Brain pericyte (primary cell): ENCODE measurements at places on chromosomes 12 and 14.

GRCh38 chr14:65348137-65348536, 64.4 kb upstream of the FUT8 start:
- no peak for DNase-seq

DNA sequence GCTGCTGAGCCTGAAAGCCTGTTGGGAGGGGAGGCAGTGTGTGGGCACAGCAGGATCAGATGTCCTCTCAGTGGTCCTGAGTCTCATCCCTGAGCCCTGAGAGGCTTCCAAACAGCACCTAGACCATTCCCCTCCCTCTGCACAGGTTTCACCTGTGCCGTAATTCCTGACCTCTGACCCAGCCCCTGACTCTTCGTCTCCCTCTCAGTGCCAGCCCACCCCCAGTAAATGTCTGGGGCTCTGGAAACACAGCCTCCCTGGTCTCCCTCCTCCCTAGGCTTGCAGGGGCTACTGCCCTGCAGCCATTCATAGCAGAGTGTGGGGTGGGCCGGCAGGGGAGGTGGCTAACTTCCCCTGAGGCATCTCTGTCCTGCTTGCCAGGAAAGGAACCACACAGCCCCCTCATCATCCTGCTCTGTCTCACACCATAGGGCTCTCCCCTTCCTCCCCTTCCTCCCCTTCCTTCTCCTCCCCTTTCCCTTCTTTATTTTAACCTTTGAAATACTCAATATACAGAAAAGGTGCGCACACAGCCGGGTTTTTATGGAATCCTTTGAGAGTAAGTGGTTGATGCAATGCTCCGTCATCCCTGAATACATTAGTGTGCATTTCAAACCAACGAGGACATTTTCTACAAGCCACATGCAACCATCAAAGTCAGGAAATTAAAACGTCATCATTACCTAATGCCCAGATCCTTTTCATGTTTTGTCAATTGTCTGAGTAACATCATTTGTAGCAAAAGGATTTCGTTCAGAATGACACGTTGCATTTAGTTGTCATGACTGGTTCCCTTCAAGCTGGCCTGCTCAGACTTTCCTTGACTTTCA, 67.0 kb downstream of the PRMT8 start:
- DNase-seq, result no peak

- no peak for DNase-seq
These were observed 98.1 kb downstream of the NCOR2 start for GRCh38 chr12:124469193-124469888.

DNA sequence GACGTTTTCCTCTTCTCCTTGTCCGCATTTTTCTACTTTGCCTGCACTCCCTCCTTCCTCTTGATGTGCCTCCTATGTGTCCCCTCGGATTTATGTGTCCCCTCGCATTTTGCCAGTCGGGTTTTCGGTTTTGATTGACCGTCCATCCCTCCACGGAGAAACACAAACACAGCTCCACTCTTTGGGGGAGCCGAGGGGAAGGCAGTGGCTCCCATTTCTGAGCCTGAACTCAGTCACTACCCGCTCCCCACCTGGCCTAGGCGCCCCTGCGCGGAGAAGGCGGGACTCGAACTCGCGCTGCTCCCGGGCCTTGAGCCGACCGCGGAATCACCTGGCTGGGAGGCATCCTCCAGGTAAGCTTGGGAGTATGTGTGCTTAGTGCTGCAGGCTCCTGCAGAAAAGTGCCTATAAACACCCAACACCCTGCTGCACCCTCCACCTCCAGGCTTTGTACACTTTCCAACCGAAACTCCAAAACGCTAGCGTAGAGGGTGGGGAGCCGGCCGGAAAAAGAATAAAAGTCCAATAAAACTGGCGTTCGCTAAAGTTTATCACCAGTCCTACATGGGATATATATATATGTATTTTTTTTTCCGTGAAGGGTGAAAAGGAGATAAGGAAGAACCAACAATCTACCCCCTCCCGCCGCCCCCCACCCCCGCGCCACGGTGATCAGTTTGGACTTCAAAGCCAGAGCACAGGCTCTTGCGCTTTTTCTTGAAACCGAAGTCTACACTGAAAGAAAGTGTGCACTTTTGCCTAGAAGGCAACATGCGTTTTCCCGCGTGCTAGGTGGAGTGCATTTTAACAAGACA, 3.3 kb upstream of the CCND2 start:
- no peak for DNase-seq

GRCh38 chr14:56112781-56113180, 5.4 kb upstream of the PELI2 start:
- no peak for DNase-seq

DNA sequence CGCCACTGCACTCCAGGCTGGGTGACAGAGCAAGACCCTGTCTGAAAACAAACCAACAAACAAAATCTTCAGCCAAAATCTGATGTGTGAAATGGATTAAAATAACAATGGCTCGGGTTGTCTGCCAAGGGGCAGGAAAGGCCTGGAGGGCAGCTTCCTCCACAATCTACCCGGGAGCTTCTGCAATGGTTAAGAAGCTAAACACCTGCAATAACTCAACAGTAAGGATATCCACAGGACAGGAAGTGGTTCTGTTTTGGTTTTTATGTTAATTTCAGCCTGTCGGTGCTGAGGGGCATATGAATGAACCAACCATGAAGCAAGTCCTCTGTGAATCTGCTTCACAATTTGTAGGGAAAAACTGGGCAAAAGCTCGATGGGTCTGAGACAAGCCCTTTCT, 34.4 kb downstream of the RAD52 start:
- DNase-seq, result no peak

DNA sequence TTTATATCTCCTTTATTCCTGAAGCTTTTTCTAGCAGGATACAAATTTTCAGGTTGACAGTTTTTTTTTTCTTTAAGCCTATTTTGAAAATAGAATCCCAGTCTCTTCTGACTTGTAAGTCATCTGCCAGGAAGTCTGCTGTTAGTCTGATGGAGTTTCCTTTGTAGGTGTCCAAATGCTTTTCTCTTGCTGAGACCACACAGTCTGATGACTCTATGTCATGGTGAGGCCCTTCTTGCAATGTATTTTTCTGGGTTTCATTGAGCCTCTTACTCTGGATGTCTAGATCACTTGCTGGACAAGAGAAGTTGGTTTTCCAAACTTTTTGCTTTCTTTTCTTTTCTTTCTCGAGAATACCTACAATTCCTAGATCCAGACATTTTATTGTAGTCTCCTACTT, 30.6 kb downstream of the USP15 start:
- no peak for DNase-seq

DNA sequence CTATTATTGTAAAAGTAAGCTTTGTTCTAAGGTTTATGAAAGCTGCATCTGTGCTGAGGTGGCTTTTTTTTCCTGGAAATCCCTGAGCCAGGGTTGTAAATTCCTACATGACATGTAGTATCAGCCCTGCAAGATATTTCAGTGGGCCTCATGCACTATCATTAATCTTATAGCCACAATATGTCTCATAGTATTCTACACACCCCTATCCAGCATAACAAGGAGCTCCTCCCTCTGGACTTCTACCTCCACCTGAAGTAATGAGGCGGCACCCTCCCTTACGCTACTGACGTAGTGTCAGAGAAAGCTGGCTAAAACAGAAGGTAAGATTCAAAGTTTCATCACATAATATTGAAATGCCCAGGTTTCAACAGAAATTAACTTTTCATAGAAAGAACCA, 35.5 kb downstream of the SLC5A8 start:
- no peak for DNase-seq

DNA sequence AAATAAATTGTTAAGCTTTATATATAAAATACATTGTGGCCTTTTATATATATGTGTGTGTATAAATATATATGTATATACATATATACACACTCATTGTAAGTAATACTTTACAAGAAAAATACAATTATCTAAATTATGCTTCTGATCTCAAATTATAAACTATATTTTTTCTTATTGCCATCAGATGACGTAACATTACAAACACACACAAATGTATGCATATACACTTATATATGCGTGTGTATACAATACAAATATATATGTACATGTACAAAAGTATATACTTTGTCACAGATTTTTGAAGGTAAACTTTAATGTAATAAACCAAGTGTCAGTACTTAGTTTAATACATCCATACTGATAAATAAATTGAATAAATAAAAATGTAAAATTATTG, 278.9 kb upstream of the LMO3 start:
- DNase-seq, result no peak

DNA sequence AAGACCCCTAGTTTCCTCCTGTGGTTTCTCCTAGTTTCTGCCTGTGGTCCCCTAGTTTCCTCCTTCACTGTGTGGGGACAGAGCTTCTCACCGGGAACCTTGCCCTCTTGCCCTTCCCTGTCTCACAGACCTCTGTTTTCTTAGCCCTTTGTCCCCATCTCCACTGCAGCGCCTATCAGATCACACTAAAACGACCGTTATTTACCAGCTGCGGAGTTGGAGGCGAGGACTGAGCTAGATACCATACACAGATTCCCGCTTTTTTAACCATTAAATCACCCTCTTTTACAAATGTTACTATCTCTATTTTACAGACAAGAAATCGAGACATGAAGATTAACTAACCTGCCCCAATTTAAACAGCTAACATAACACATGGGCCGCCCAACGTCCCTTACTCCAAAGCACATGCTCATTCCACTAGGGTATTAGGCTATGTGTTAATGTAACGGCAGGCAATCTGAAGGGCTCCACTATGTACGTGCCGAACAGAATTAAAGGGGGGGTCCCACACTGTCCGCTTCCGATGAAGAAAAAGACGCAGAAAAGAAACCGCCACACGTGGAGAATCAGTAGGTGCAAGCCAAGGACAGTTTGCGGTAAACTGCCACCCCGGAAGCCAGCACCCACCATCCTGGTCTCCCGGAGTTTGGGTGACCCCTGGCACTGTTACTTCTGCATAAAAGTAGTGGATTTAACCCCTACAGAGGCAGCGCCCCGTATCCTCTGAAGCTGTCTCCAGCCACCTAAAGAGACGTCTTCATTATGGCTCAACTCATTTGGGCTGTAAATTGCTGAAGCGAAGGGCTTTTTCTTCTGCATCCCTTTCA, 1.9 kb upstream of the FKBP4 start:
- no peak for DNase-seq

DNA sequence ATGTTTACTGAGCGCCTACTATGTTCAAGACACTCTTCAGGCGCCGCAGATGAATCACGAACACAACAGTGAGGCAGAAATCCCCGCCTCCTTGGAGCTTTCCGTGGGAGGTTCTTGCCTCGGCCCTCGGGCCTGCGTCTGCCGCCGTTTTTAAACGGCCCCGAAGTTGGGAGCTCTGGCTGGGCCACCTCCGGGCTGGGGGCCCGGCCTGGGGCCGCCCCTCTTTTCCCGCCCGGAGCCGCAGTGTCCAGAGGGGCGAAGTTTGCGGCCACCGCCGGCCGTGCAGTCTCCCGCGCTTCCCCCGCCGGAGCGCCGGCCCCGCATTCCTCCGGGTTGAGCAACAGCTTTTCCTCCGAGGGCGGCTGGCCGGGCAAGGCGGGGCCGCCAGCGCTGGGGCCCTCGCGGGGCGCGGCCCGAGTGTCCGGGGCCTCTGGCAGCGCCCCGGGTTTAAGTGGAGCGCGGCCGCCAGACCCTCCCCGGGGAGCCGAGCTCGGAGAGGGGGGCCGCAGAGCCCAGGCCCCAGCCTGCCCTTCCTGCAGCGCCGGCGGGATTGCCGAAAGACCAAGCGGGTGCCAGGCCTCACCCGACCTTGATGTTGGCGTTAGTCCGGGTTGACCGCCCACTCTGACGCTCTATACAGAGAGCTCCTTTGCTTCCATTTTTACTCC, 18.7 kb upstream of the CTDSP2 start:
- no peak for DNase-seq

- no peak for DNase-seq
These were observed 396.1 kb downstream of the RAD51B start for GRCh38 chr14:68215629-68216028.

GRCh38 chr12:13255792-13256691, 59.5 kb downstream of the EMP1 start:
- DNase-seq, result peak; percentile 85

DNA sequence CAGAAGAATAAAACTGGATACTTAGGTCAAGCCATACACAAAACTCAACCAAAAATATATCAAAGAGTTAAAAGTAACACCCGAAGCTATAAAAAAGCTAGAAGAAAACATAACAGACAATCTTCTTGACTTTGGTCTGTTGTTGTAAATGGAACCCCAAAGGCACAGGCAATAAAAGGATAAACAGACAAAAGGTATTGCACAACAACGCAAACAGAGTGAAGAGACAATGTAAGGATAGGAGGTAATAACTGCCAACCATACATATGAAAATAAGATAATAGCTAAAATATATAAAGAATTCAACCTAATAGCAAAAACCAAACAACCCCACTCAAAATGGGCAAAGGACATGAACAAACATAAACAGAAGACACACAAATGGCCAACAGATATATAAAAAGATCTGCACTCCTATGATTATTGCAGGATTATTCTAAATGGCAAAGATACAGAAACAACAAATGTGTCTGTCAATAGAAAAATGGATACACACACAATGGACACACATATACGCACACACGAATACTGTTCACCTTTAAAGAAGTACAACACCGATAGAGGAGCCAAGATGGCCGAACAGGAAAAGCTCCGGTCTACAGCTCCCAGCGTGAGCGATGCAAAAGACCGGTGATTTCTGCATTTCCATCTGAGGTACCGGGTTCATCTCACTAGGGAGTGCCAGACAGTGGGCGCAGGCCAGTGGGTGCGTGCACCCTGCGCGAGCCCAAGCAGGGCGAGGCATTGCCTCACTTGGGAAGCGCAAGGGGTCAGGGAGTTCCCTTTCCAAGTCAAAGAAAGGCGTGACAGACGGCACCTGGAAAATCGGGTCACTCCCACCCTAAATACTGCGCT, 1137.1 kb downstream of the FSCB start:
- no peak for DNase-seq

DNA sequence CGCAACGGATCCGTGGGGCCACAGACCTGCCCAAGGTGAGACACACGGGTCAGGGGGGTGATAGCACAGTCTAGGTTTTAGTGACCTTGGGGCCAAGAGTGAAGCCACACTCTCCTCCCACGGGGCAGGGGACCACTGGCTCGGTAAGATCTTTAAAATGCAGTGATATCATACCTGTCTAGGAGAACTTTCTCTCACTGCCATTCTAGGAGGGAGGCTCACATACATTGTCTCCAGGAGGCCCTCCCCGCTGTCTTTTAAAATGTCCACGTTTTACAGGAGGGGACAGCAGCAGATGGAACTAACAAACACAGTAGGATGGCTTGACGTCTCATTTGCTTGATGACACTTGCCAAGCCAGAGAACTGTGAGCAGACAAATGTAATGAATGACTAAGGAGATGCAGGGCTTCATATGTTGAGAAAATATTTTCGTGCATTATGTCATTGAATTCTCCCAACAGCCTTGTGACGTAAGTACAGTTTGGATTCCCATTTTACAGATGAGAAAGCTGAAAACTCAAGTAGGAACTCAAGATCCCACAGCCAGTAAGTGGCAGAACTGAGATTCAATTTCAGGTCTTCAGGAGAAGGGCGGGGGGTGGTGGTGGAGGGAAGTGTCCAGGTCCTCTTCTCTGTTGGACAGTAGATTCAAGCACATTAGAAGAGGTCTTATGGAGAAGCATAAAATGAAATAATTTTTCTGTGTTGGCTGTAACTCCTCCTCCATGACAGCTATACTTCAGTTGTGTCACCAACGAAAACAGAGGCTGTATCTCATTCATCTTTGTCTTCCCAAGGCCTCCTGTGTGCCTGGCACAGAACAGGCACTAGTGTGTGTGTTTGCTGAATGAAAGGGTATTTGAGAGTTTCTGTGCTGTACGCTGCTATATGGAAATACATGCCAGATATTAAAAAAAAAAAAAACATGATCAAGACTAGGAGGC, 2.1 kb downstream of the VASH1 start:
- DNase-seq, result no peak

GRCh38 chr12:29838768-29839167, 55.0 kb upstream of the TMTC1 start:
- no peak for DNase-seq

GRCh38 chr12:43621262-43621661, 69.3 kb upstream of the ADAMTS20 start:
- no peak for DNase-seq
